Nucleus accumbens (tissue), 56 donors: ENCODE measurements at places on chromosomes 4 and X.

GRCh38 chr4:141179474-141180373, 41.0 kb upstream of the ZNF330 start:
- DNase-seq = no peak

GRCh38 chrX:115589419-115589818, 28.4 kb downstream of the PLS3 start:
- no peak for DNase-seq

DNA sequence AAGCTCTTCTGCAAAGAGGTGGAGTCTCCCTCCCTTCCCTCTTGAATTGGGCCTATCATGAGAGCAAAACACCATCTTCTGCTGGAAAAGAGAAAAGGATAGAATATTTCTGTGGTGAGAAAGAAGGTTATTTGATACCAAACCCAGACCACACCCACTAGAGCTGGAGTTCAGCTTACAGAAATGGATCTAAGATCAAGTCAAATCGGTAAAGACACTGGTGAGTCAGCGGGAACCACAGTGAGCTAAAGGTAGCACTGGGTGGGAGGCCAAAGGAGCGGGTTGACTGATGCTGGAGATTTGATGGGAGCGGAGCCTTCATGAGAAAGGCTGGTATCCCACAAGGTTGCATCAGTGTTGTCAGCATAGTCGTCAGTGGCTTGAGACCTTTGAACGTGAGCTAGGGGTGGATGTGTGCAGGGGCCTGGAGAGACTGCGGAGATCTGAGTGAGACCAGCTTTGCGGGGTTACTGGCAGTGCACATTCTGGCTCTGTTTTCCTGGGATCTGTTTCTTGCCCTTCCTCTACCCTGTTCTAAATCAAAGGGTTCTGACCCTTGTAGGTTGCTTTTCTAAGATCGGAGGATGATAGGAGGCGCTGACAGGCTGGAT, 106.4 kb upstream of the SCOC start:
- no peak for DNase-seq

DNA sequence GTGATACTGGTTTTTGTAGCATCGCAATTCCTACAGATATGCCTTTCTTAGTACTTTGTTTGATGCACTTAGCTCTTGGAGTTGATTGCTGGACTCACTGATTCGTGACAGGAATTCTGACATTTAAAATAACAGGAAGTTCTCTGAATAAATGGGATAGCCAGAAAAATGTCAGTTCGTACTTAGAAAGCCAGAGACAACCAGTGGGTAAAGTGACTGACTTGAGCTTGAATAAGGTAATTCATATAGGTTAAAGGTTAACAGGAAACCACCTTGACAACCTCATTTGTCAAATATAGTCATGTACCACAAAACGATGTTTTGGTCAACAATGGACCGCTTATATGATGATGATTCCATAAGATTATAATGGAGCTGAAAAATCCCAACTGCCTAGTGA, 181.4 kb downstream of the RPA4 start:
- no peak for DNase-seq

DNA sequence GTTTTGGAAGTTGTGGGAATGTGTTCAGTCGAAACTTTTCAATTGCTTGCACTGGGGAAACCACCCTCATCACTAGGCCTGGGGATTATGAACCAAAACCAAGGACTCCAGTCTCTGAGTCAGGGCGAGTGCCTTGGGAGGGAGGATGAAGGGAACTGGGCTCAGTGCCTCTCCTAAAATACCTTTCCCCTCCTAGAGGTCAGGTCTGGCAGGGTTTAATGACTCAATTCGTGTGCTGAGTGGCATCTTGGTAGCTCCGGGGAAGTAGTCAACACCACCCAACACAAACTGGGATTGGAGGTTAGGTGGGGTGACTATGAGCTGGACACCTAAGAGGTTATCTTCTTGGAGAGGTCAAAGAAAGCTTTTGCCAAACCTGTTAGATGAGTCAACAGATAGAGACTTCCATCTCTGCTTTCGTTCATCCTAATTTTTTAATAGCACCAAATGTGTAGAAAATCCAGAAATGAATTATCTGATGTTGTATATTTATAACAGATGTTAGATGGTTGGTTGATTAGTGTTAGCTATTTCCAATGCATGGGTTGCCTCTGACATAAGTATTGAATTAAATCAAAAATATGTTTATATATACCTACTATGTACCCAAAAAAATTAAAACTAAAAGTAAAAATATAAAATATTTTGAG, 202.8 kb downstream of the SHROOM3 start:
- DNase-seq = no peak

GRCh38 chr4:54423066-54423465, 194.0 kb downstream of the PDGFRA start:
- DNase-seq = no peak

DNA sequence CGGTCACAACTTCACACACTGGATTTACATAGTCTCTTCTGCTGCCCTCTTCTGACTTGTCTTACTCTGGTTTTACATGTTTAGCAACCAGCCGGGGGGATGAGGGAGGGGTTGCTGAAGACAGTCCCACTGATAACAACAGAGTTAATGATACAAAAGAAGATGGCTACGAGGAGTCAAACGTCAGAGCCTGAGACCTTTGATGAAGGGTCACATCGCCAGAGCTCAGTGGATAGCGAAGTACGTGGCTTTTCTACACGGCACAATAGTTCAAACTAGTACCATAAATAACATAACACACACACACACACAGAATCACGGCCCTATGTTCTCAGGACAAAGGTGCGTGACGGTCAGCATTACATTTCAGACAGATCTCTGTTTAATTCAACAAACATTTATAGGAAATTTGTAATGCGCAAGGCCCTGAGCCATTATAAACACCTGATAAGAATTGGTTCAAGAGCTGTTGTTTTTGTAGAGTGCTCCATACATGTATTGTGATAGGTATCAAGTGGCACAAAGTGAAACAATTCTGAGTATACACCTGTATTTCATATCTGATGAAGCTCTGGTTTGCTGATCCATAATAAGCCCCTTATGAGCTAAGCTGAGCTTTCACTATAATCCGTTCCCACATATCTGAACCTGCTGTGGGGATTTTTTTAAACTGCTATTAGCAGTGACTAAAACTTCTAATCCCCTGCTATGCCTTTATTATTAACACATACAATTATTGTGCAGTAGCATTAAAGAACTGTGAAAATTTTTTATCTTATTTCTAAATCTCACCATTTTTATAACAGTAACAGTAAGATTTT, 100.0 kb downstream of the NR3C2 start:
- no peak for DNase-seq

- no peak for DNase-seq
Measured at GRCh38 chrX:40933706-40934425, 151.4 kb upstream of the USP9X start.

DNA sequence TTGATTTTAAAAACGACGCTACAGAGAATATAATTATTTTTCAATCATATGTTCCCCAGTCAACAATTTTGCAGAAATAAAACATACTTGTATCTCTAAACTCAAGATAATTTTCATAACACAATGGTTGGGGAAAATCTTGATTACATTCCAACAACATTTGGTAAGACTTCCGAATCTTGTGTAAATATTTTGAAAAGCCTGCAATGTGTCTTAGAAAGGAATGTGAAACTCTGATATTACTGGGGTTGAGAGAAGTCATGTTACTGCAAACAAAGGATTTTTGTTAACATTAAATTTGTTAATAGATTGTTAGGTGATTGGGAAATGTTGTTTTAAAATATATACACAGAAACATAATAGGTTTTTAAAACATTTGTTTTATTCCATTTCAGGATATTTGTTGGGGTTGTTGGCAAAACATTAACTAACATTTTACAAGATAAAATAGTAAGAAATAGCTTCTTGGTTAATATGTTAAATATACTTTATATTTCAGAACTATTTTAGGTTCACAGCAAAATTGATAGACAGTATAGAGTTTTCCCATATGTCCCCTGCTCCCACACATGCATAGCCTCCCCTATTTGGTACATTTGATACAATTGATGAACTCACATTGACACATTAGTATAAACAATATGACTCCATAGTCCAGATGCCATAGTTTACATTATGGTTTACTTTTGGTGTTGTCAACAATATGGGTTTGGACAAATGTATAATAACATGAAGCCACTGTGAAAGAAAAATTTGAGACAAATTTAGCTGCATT, 218.6 kb upstream of the FAM47A start:
- DNase-seq = no peak

DNA sequence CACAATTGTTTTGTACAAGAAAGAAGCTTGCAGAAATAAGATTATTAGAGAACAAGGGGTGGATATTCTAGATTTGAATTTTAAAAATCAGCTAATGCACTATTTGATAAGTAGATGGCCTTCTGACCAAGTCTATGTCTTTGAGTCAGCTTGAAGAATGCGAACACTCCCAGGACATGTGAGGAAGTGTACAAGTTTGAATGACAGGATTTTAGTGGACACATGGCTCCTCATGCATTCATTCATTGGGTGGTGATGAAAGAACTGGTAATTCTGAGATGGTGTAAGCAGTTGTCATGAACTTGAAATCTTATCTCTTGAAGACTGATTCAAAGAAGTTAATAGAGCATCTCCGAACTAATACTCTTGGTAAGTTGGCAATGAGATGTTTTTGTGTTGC, 548.2 kb upstream of the CNKSR2 start:
- no peak for DNase-seq

GRCh38 chr4:82919386-82919785, 18.9 kb downstream of the THAP9 start:
- DNase-seq = no peak

GRCh38 chrX:35458142-35458541, 340.0 kb upstream of the MAGEB16 start:
- no peak for DNase-seq

DNA sequence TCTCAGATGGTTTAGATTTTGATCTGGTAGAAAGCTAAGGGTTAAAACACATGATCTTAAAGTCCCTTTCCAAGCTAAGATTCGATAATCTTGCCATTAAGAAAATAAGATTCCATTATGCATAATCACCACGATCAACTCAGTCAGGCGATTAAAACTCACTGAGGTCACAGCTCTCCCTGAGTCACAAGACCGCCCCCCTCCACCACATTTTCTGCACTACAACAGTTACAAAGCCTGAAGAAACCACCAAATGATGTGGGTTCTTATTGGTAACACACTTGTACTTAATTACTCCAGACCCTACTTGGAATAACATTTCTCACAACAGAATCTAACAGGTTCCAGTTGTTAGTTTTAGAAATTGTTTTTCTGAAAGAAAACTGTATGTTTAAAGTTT, 62.8 kb downstream of the SH3KBP1 start:
- DNase-seq = no peak

- DNase-seq = no peak
Measured at GRCh38 chr4:134276476-134276875, 74.9 kb upstream of the PABPC4L start.

- no peak for DNase-seq
Measured at GRCh38 chrX:45344594-45344993, 143.9 kb upstream of the DIPK2B start.

DNA sequence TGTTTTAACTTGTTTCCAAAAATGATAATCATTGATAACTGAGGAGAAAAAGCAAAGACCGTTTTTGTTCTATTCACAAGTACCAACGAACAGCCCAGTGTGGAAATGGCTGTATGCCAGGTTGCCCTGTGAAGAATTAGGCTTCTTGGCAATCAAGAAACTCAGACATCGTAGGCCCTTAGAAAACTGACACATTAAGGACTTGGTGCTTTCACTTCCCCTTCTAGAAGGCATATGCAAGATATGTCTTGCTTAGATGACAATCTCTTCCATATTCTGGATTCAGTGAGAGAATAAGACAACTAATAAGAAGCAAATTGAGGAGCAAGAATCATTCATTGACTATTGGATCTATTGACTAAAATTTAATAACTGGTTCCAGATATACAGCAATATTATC, 56.6 kb downstream of the ANAPC10 start:
- no peak for DNase-seq

- DNase-seq = no peak
Measured at GRCh38 chr4:181911420-181911819, 331.8 kb upstream of the TENM3 start.

- DNase-seq = no peak
Measured at GRCh38 chr4:44679060-44679459, 840 bp downstream of the GUF1 start.

DNA sequence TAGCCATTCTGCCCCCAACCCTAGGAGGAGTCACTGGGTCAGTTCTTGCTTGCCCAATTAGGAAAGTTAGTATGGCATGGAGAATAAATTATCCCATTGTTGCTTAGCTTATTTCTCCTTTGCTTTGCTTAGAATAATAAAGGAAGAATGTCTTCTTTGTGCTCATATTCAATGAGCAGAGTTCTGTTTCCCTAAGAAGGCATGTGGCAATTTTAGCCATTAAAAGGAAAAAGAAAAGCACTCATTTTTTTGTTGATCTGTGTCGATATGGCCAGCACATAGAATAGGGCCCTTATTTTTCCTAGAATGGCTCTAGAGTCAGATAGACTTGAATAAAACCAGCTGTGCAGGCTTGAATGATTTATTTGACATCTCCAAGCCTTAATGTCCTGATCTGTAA, 166.4 kb upstream of the PPARGC1A start:
- DNase-seq = no peak

- DNase-seq = no peak
Measured at GRCh38 chr4:90718931-90719330, 591.7 kb downstream of the CCSER1 start.

DNA sequence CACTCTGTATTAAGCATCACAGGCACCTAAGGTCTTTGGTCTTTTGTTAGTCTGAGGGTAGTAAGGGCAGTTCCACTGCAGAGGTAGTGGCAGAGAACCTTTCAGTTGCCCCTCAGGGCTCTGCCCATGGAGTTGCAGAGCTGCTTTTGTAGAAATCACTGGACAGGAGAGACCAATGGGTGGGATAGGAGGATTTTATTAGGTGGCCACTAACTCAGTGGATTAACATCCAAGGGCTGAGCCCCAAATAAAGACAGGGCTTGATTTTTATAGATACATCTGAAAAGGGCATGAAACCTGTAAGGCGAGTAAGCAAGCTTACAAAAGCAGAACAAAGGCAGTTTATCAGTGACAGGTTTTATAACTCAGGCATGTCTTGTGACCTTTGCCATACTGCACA, 1035.4 kb downstream of the SH3BGRL start:
- no peak for DNase-seq

GRCh38 chr4:153481478-153481877, 15.3 kb downstream of the TMEM131L start:
- no peak for DNase-seq

DNA sequence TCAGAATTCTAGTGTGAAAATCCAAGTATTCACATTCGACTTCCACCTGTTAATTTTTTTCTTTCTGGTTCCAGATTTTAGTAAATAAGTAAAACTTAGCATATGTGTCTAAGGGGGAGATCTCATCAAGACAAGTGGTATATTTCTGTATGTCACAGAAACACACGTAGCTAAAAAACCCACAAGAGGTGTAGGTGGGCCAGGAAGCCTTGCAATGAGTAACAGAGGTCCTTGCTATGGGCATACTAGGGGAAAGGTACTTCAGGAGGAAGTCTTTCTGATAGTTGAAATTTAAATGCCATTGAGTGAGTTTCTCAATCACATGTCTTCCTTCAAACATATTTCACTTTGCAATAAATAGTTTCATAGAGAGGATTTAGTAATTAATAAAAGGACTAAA, 315.8 kb downstream of the MID1IP1 start:
- DNase-seq = no peak

- DNase-seq = no peak
Measured at GRCh38 chr4:76569225-76569624, 134.2 kb downstream of the SHROOM3 start.
